ENCODE measurements at places on chromosomes 11 and 22. TPM values are rescaled to one million over a fixed set of nuclear protein-coding genes. Genes with fewer than 3 reads are reported as not detected.

The TYMP gene
- total RNA-seq = 1.6 TPM

- DNase-seq = no peak
These were observed 250.8 kb upstream of the B3GAT1 start for GRCh38 chr11:134662629-134663360.

GRCh38 chr11:11558826-11559225, 63.0 kb downstream of the GALNT18 start:
- DNase-seq = no peak

GRCh38 chr11:87374038-87374807, 336.5 kb downstream of the TMEM135 start:
- DNase-seq = no peak

DNA sequence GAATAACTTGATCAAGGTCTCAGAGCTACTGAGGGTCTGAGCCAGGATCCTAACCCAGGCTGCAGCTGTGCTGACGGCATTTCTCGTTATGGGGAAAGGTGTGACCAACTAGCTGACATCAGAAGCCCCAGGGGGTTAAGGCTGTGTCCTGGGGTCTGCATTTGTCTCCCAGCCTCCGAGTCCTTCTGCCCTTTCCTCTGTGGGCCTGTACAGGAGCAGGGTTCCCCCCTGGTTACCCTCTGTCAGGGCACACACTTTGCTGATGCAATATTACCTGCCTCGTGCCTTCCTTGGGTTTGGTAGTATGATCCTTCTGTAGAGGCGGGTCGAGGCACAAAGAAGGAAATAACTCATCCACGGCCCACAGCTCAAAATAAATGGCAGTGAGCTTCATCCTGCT, 183.0 kb downstream of the TBC1D22A start:
- no peak for DNase-seq

- no peak for DNase-seq
These were observed 19.4 kb downstream of the OR2AT4 start for GRCh38 chr11:75077316-75077715.

GRCh38 chr11:40289370-40289769, 1170.1 kb downstream of the LRRC4C start:
- DNase-seq = no peak

DNA sequence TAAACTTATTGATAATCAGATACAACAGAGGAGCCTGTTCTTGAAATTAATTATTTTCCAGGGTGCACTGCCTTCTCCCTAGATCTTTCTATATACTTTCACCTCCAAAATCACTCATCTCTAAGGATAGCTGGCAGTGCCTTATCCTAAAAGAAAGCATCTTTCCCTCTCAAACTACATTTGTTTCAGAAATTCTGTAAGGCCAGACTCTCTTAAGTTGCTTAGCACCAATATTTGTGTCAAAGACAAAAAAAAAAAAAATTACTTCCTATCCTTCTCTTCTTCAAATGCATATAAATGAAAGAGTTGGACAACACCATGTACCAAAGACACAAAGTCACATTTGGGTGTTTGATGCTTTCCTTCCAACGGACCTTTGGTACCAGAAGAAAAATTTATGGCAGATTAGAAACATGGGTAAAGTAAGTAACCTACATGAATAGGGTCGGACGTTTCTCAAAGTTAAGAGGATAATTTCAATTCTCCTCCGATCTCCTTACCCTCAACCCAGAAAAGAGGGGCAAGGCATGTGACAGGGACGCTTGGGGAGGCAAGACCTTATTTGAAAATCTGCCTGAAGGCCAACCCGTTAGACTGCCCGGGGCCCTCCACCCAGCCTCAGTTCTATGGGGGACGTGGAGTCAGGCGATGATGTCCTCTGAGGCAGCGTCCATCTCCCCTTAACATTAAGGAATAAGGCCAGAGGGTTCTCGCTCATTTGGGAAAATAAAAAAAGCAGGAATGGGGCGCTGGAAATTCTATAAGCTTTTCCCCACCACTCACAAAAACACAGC, 66.3 kb downstream of the ETS1 start:
- DNase-seq = no peak

- no peak for DNase-seq
These were observed 5.9 kb downstream of the TSPAN32 start for GRCh38 chr11:2307501-2308331.

The THRSP gene
- not detected for total RNA-seq

DNA sequence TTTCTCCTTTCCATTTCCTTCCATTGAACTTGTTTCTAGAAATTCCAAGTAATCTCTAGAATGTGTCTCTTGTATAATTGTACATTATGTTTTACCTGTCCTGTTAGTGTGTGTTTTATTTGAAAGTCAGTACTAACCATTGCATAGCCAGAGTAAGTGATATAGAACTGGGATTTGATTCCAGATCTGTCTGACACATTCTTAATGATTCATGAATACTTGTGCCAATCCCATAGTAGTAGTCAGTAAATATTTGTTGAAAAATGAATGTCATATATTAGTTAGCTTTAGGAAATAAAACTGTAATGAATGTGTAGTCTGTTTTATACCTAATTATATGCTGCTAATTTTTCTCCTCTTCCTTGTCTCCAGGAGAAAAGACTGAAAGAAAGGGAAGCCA, 186.9 kb downstream of the DDX10 start:
- no peak for DNase-seq

GRCh38 chr11:125328225-125328580, 163.7 kb downstream of the PKNOX2 start:
- no peak for DNase-seq

DNA sequence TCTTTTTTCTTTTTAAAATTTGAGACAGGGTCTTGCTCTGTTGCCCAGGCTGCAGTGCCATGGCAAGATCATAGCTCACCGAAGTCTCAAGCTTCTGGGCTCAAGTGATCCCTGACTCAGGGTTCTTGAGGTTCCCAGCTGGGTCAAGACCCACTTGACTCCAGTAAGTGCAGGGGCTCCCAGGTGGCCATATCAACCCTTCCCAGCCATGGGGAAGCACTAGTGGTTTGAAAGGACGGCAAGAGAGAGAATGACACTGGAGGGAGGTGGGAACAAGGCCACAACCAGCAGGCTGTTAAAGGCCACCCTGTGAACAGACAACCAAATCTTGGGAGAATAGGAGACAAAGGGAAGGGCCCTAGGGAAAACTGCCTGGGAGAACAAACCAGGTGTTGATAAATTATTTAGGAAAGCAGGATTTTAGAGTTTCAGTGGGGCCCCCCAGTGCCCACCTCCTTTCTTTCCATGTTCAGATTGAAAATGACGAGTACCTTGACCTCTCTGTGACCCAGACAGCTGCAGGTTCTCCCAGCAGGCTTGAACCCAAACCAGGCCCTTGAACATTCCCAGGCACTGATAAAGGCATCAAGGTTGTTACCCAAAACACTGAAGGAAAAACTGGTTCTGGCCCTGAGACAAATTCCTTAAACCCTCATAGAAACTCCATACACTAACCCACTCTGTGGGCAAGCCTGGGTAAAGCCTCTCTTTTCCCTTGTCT, 28.8 kb downstream of the KLHL22 start:
- no peak for DNase-seq

GRCh38 chr11:17531071-17531600, 13.1 kb downstream of the USH1C start:
- no peak for DNase-seq

DNA sequence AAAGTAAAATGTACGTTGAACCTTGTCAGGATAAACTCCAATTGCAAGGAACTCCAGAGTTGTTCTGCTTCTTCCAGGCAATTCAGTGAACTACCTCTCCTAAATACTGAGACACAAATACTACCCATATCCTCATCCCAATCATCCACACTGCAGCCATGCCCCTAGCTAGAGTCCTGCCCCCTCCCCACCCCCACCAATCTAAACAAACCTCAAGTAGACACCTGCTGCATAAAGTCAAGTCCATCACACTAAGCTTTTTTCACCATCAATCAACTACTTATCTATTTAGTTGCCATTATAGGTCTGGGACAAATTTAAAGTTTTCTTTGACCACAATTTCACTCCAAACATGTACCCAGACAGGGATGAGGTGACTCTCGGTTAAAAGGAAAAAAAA, 93.2 kb upstream of the APOA1 start:
- no peak for DNase-seq

DNA sequence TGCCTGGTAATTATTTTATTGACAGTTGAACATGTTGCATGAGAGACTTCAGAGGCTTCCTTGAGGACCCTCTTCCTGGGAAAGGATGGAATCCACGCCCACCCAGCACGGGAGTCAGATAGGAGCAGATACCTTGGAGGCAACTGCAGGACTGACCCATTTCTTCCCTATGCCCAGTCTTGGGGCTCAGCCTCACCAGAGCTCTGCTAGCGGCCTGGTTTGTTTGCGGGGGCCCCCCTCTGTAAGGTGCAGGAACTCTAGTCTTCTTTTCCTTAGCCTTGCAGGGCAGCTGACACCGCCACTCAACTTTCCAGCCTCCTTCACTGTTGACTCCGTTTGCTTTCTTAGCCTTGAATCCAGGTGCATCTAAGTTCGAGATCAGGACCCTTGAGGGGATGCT, 1032.8 kb downstream of the BRD1 start:
- no peak for DNase-seq

The NXPE1 gene
- total RNA-seq = not detected

GRCh38 chr11:121119440-121119839, 18.4 kb downstream of the TECTA start:
- no peak for DNase-seq

- no peak for DNase-seq
These were observed 132.9 kb downstream of the C11orf58 start for GRCh38 chr11:16871368-16871767.

DNA sequence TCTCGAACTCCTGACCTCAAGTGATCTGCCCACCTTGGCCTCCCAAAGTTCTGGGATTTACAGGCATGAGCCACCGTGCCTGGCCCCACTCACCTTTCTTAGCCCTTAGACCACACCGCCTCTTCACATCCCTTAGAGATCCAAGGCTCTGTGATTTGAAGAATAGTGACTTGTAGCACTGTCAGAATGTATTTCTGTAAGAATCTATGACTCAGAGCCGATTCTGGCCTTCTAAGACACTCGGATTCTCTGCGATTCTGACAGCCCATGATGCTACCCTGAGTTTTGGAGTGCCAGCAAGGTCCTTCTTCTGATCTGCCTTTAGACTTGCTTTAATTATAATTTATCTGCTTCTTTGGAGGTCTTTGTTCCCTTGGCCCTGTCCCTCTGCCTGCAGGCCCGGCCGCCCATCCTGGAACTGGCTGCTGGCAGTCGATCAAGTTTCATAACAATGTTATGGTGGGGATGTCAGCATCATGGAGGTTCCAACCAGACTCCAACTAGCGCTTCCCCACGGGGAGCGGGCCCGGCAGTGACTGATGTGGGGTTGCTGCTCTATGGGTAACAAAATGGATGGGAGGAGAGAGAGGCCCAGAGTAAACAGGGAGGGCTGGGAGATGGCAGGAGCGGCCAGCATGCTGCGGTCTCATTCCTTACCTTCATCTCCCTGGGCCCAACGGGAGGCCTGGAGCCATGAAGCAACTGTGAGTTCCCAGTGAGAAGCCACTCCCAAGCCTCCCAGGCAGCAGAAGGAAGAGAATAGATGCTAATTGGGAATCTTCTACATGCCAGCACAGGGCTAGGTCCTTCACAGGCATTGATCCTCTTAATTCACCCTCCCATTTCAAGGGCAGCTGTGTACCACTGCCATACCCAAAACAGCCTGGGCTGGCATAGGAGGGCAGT, 55.7 kb upstream of the RASD2 start:
- no peak for DNase-seq

GRCh38 chr11:87490671-87491070, 452.9 kb downstream of the TMEM135 start:
- DNase-seq = no peak

The ENTHD1 gene
- total RNA-seq = under 0.01 TPM

The TMPRSS5 gene
- 0.41 TPM for total RNA-seq

GRCh38 chr22:44693756-44694155, 8.2 kb upstream of the PRR5 start:
- DNase-seq = no peak

DNA sequence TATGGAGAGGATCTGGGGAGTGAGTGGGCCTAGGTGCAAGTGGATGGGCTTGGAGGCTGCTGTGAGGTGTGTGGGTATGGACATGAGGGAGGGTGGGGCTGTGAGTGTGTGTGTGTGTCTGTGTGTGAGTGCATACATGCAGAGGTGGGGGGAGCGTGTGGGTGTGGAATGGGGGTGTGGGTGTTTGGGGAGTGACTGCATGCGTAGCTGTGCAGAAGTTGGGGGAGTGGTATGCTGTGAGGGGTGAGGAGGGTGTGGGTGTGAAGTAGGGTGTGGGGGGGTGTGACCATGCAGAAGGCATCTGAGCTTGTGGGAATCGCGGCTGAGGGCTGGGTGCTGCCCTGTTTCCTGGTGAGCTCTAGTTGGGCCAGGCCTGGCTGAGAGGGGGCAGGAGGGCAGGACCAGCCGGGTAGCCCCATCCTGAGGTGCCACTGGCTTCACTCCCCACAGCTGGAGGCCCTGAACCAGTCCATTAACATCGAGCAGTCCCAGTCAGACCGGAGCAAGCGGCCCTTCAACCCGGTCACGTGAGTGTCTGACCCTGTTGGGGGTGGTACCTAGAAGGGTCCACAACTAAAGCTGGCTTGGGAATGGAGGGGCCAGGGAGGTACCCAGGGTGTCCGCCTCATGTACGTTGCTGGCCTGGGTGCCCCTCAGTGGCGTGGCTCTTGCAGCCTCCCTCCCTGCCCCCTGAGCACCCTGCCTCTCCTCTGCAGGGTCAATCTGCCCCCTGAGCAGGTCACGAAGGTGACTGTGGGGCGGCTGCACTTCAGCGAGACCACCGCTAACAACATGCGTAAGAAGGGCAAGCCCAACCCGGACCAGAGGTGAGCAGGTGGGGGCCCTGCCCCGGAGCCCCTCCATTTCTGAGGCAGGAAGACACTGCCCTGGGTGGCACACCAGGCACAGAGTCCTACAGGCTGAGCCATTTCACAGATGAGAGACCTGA, 16.5 kb downstream of the TMEM258 start:
- DNase-seq = no peak

The MAP6 gene
- 64.0 TPM for total RNA-seq

DNA sequence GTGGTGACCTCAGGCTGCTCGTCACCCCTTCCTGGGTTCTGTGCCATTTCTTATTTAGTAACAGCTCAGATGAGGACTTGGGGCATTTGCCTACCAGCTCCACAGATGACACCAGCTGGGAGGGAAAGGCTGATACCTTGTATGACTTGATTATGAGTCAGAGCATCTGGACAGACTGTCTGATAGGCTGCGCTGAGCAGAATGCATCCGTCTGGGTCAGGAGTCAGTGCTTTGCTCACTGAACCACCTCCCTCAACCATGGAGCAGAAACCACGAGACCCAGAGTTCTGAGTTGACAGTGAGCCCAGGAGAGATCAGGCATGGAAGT, 6.8 kb downstream of the ST14 start:
- no peak for DNase-seq

GRCh38 chr11:102478673-102479299, 26.2 kb upstream of the TMEM123 start:
- DNase-seq = no peak

- no peak for DNase-seq
These were observed 661 bp upstream of the MALAT1 start for GRCh38 chr11:65498042-65498726.

Measured in frontal cortex (tissue), 4 donors.